SJSA1 (cell line): ENCODE measurements at places on chromosomes 7 and 10. TPM values are rescaled to one million over a fixed set of nuclear protein-coding genes. Genes with fewer than 3 reads are reported as not detected.
A peak's percentile ranks its signal among the peaks of the same experiment; 100 is the strongest.

GRCh38 chr7:137825489-137825888 lies 21.3 kb downstream of the DGKI start:
- DNase-seq, result no peak

Gene WASHC2C
- total RNA-seq, result 21.6 and 24.0 TPM in 2 replicates

Gene H2AZ2
- total RNA-seq, result 436 and 536 TPM in 2 replicates

GRCh38 chr7:20340839-20341238 lies 10.1 kb downstream of the ITGB8 start:
- DNase-seq, result no peak

Gene NKX2-3
- 1.4 TPM in 1 of 2 replicates, not detected in the other for total RNA-seq

DNA sequence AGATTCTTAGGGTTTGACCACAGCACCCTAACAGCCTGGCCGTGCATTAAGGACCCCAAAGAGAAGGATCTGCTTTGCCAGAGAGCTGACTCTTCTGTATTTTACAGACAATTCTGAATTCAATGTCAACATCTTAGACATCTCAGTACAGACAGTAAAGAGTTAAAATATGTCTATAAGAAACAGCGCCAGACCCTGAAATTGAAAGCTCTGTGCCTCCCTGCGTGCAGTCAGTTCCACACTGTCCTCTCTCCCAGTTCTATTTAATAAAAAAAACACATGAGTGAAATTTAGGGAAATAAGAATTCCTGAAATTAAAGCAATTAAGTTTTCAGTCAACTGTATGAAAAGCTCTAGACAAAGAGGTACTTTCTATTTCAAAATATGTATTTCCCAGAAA lies 45.1 kb downstream of the MET start:
- DNase-seq, result no peak

GRCh38 chr10:34814223-34814912 lies 728 bp downstream of the PARD3 start:
- no peak for DNase-seq

Gene PTPRE
- total RNA-seq, result 1.0 and 1.5 TPM in 2 replicates

Gene ADRB1
- total RNA-seq, result 1.3 and 1.4 TPM in 2 replicates

Gene DIP2C
- total RNA-seq, result 14.0 and 17.5 TPM in 2 replicates

DNA sequence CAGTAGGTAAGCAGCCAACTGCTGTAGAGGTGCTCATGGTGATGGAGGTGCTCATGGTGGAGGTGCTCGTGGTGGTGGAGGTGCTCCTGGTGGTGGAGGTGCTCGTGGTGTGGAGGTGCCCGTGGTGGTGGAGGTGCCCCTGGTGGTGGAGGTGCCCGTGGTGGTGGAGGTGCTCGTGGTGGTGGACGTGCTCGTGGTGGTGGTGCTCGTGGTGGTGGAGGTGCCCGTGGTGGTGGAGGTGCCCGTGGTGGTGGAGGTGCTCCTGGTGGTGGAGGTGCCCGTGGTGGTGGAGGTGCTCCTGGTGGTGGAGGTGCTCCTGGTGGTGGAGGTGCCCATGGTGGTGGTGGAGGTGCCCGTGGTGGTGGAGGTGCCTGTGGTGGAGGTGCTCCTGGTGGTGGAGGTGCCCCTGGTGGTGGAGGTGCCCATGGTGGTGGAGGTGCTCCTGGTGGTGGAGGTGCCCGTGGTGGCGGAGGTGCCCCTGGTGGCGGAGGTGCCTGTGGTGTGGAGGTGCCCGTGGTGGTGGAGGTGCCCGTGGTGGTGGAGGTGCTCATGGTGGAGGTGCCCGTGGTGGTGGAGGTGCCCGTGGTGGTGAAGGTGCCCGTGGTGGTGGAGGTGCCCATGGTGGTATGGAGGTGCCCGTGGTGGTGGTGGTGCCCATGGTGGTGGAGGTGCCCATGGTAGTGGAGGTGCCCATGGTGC lies 517.3 kb downstream of the PTPRN2 start:
- DNase-seq, result no peak

DNA sequence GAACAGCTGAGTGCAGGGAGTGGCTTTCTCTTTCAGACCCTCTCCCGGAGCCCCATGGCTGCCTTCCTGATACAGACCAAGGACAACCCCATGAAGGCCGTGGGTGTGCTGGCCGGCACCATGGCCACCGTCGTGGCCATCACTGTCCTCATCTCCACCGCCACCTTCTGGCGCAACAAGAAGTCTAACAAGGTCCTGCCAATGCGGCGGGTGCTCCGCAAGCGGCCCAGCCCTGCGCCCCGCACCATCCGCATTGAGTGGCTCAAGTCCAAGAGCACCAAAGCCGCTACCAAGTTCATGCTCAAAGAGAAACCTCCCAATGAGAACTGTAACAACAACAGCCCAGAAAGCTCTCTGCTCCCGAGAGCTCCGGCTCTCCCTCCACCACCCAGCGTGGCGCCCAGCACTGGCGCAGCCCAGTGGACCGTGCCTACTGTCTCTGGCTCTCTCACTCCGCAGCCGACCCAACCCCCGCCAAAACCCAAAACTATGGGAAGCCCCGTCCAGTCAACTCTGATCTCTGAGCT lies 11.2 kb downstream of the LRIT2 start:
- no peak for DNase-seq

Gene UCMA
- total RNA-seq, result not detected in 2 replicates

Gene CACNB2
- not detected in 2 replicates for total RNA-seq

DNA sequence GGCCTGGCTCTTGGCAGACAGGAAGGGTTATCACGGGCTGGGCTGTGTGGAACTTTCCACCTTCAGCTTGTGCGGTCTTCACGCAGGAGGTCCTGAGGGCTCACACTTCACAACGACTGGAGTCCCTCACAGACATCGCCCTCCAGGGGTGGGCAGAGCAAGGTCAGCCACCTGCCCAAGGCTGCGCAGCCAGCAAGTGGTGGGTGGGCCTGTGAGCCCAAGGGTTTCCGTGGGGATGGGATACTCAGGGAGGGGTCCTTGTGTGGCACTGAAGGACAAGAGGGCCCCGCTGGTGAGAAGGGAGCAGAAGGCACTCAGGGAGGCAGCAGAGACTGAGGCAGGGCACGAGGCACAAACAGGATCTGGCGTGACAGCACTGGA lies 22.0 kb downstream of the PDIA4 start:
- no peak for DNase-seq

Gene PAPSS2
- 53.9 and 76.3 TPM in 2 replicates for total RNA-seq

DNA sequence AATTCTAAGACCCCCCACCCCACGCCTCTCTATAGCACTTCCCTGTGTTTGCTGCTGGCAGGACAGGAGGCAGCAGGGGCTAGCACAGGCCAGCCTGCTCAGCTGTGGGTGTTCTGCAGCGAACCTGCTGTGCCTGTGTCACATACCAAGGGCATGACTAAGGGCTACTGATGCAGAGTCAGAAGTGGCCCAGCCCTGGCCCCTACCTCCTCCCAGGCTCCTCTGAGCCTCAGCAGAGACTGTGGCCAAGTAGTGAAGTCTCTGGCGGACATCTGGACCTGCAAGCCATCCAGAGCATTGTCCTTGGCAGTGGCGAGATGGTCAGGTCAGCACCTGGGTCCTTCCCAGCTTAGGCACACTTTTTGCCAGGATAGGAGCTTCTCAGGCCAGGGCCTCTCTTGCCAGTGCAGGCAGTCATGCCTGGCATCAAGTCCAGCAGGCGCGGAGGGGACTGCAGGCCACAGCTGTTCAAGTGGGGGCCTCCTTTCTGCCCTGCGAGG lies 116.3 kb upstream of the RET start:
- peak; percentile 45 for DNase-seq

DNA sequence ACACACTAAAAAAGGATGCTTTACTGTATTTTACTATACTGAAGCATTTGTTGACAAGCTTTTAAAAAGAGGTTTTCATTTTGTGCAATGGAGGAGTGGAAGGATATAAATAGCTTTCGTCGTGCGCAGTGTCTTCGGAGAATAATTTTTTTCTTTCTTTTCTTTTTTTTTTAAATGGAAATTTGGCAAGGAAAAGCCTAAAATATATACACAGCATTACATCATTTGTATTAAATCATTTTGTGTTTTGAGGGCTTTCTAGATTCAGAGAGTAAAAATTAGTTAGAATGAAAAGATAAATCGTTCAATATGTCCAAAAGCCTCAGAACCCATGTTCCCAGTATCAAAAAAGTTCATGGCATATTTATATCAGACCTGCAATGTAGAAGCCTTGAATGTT lies 150.2 kb upstream of the FERD3L start:
- DNase-seq, result no peak

- DNase-seq, result peak; percentile 22
These were observed 3.8 kb downstream of the TRPV6 start for GRCh38 chr7:142881586-142882337.

DNA sequence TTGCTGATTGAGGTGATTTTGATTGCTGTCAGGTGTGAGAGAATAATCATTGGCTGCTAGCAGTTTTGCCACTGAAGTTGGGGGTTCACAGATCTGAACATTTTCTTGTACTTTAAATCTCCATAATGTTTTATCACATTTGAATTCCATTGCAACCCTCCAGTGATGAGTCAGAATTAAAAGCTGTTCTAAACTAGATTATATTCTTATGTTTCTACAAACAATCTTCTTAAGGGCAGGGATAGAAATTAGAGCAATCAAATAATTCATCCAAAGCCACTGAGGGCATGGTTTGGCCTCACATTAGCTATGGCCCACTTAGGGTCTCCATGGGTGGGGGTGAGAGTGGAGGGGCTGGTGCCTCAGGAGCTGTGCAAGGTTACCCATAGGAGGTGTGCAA lies 53.0 kb upstream of the RPA3 start:
- no peak for DNase-seq

GRCh38 chr7:119482209-119482608 lies 790.8 kb upstream of the KCND2 start:
- no peak for DNase-seq

Gene ITGB8
- 1.3 and 3.6 TPM in 2 replicates for total RNA-seq

- no peak for DNase-seq
These were observed 119.9 kb upstream of the COL1A2 start for GRCh38 chr7:94274828-94275227.

- no peak for DNase-seq
These were observed 2.4 kb downstream of the TMEM72 start for GRCh38 chr10:44913350-44914081.

DNA sequence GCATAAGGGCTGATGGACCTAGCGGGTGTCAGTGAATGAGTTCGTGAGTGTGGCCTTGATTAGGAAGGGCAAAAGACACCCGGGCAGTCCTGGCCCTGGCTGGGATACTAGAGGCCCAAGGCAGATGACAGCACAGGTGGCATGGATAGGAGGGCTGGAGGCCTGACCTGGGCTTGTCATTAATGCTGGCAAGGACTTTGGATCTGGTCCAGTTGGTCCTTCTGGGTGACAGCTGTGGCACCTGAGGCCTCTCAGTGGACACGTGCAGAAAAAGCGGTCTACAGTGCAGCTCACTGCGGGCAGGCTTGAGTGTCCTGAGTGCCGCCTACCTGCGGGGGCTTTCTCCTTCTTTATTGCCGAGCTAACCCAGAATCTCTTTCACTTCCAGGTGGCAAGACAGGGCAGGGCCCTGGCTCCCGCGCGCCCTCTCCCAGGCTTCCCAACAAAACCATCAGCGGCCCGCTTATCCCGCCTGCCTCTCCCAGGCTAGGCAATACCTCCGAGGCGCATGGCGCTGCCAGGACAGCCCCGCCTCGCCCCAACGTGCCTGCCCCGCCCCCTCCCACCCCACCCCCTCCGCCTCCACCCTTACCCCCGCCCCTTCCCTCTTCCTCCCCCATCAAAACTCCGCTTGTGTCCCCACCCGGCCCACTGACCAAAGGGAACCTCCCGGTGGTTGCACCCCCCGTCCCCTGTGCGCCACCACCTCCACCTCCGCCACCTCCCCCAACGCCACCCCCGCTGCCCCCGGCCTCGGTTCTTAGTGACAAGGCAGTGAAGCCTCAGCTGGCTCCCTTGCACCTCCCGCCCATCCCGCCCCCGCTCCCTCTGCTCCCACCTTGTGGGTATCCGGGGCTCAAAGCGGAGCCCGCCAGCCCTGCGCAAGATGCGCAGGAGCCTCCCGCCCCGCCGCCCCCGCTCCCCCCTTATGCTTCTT lies 77.4 kb downstream of the WIPF3 start:
- no peak for DNase-seq

GRCh38 chr10:17454161-17455014 lies at the start of gene ST8SIA6:
Gene ST8SIA6 (minus strand): TSS chr10:17454595. CDS start chr10:17454255, 340 bp downstream.
- DNase-seq, result peak; percentile 52
